ENCODE measurements at places on chromosomes 2 and 18. TPM values are rescaled to one million over a fixed set of nuclear protein-coding genes. Genes with fewer than 3 reads are reported as not detected.

The GPBAR1 gene
- polyA plus RNA-seq, result 2.3 TPM

The RAB3GAP1 gene
- polyA plus RNA-seq, result 51.8 TPM

GRCh38 chr18:43589611-43590151 lies 312.4 kb upstream of the SYT4 start:
- no peak for DNase-seq

The TANC1 gene
- 58.0 TPM for polyA plus RNA-seq

DNA sequence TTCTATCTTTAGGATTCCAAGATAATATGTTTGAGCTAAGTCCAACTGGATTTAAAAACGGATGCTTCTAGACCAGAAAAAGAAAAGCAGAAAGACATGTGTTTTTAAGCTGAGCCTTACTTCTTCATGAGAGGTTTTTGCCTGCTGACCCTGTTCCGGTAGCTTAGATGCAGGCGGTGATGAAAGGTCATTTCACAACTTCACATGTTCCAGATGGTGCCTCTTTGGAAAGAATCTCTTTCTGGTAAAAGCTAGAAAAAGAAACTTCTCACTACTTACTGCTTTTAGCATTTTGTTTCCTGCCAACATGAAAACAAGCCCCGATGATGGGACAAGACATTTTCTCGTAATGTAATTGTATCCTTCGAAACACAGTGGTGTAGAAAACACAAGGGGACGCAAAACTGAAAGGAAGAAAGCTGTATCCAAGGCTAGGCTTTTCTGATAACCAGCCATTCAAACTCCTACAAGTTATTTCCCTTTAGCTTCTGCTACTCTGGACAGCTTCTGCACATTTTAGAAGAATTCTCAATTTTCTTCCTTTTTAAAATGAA lies 407.3 kb upstream of the LYPD1 start:
- no peak for DNase-seq

The MOGAT1 gene
- not detected for polyA plus RNA-seq
